ENCODE measurements at places on chromosomes 11 and 22.

DNA sequence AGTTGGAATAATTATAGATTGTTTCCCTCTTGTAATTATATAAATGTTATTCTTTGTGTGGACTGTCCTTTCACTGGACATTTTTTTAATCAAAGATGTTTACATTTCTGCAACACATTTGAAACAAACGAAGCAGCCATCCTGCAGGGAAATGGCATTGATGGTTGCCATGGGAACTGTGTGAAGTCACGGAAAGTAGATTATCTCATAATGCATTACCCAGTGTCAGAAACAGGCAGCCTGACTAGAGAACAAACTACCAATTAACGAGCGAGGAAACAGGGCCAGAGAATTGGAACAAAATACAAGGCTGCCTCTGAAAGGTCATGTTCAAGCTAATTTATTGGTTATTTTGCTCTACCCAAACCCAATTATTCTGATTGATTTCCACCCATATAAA, 96.9 kb upstream of the LARGE1 start:
- DNase-seq: no peak

- no peak for DNase-seq
Observed at GRCh38 chr11:75107187-75107586, 10.5 kb upstream of the OR2AT4 start.

- DNase-seq: no peak
Observed at GRCh38 chr11:26199331-26200095, 132.4 kb upstream of the ANO3 start.

DNA sequence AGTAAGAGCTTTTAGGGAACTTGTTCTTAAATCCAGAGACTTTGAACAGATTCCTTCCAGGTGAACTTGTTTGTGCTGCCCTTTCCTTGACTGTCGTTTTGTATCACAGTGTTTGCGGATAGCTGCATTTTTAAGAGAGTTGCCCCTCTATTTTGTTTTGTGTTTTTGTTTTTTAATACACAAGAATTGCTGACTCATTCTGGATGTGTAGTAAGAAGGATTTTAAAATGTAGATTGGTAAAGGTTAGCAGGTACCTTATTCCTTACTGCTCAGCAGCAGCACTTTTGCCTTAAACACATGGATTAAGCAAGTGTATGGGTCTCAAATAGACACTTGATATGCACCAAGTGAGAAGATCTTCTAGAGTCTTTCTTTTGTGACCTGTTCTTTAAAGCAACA, 8.9 kb upstream of the APOA5 start:
- no peak for DNase-seq

DNA sequence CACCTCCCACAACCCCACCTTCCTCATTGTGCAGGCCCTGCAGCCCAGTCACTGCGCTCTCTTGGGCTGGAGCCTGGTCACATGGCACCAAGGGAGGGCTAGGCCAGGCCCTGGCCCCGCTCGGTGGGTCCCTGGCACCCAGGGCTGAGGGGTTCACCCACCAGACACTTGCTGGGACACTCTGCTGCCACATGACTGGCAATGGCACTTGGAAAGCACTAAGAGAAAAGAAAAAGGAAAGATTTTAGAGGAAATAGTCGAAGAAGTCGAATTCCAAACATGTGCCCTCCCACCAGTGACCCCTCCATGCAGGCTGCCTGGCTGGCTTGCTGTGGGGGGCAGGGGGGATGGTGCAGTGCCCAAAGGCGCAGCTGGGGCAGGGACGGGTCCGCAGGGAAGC, 12.3 kb upstream of the TTLL8 start:
- no peak for DNase-seq

- DNase-seq: no peak
Observed at GRCh38 chr22:17638182-17638431, 450 bp upstream of the BCL2L13 start.

- DNase-seq: peak; percentile 23
Observed at GRCh38 chr22:41800348-41801146, at the start of gene CCDC134. CCDC134 (plus strand) TSS chr22:41800679; CDS start chr22:41808891, 8,212 bp downstream.

DNA sequence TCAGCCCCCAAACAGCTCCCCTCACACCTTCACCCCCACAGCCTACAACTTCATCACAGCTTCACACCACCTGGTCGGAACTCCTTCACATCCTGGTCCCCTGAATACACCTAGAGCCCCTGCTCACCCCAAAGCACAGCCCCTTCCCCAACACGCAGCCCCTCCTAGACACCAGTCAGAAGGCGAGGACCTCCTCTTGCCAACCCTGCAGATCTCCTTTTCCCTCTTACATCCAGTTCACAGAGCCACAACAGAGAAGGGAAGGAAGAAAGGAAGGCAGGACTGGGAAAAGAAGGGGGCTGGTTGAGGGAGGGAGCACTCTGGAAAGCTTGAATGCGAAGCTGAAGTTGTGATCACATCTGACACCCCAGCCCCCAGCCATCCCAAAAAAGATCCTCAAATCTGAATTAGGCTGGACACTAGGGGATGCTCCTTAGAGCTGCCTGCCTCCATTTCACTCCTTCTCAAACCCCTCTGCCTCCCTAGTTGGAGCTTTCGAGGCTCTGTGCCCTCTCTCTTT, 629 bp downstream of the CCKBR start:
- no peak for DNase-seq

DNA sequence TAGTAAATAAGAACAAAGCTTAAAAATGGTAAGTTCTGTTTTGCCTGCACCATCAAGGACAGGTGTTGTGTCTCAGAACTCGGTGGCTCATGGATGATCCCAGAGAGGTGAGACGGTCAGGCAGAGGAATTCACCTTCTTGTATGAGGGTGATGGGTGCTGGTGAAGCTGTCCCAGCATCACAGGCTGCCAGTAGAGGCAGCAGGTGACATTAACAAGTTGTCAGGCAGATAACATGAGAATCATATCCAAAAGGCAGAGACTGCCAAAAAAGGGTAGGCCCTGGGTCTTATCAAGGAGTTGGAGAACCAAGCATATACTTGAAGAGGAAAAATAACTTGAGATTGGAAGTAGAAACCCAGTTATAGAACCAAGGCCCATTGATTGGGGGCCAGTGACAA, 437.8 kb downstream of the DYNC2H1 start:
- DNase-seq: no peak

- no peak for DNase-seq
Observed at GRCh38 chr11:111449696-111450479, 62.3 kb downstream of the BTG4 start.

Measured in NCI-H2081 treated with DMSO at 0.1 percent for 48 hours (cell line).